ENCODE measurements at places on chromosomes 11 and 22.

DNA sequence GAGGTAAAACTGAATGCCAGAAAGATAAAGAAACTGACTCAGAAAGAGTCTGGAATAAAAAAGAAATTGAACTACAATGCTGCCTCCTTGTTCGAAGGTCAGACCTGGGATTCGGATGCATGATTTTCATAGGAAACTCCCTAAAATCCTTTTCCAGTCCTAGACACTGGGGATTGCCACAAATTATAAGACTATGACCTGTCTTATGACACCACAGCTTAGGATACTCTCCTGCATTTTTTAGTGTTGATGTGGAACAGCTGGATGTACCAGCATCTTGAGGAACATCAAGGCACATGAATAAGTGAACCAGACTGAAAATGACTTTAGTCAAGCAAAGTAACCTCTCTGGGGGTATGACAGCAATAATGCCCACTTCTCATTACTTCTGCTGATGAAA is 9.0 kb downstream of the KIRREL3 start:
- DNase-seq: no peak

GRCh38 chr22:17779286-17780115 is 5.2 kb upstream of the BID start:
- DNase-seq: no peak

DNA sequence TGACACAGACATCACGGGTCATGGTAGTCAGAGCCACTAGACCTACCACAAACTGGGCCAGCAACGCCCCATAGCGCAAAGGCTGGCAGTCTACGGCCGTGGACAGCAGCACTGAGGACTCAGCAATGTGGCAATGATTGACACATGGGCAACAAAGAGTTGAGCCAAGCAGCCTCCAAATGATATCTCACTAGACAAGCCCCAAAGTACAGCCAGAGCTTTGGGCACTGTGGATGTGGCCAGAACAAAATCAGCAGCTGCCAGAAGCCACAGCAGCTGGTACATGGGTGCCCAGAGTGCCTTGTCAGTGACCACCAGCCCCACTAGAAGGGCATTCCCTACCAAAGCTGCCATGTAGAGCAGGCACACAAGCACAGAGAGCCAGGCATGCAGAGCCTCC is 11.2 kb upstream of the UBQLNL start:
- no peak for DNase-seq

- no peak for DNase-seq
These were observed 16.8 kb upstream of the ACCSL start for GRCh38 chr11:44030996-44031395.

GRCh38 chr11:73566977-73567755 is 30.7 kb downstream of the FAM168A start:
- peak; percentile 31 for DNase-seq

- no peak for DNase-seq
These were observed 486 bp downstream of the PCNX3 start for GRCh38 chr11:65615950-65616574.

DNA sequence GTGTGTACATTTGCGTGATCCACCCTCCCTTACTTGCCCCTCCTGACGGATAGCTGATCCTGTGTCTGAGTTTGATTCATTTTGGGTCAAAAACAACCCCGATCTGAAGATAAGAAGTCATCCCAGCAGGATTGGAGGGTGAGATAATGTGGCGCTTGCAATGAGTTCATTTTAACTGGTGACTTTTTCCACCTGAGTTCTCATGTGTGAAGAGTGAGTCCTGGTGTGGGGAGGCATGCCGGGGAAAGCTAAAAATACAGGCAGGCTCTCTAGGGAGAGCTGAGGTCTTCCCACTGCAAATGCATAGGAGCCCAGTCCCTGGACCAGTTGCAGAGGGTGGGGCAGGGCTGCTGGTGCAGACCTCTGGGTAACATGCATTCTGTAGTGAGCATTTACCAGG is 35.7 kb upstream of the ELF5 start:
- DNase-seq: no peak

GRCh38 chr11:12017865-12018453 is 9.5 kb upstream of the DKK3 start:
- DNase-seq: no peak

DNA sequence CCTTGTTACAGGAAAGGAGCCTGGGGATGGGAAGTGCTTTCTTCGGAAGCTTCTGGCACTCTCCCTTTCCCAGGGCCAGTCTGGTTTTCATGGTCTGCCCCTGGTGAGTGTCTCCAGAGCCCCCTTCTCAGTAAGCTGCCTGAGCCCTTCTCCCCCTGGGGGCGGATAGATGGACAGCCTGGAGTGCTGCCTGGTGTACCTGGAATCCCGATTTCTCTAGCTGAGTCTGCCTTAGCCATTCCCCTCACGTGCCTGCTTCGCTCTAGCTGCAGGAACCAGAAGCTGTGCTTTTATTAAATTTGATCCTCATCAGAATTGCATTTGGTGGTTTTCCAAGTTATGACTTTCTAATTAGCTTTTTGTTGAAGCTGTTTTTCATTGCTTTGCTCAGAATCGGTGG is 152.9 kb upstream of the NAV2 start:
- no peak for DNase-seq

GRCh38 chr11:6618117-6619003 is 862 bp downstream of the TPP1 start:
- peak; percentile 80 for DNase-seq

GRCh38 chr22:26565181-26565580 is 24.8 kb downstream of the TPST2 start:
- no peak for DNase-seq

DNA sequence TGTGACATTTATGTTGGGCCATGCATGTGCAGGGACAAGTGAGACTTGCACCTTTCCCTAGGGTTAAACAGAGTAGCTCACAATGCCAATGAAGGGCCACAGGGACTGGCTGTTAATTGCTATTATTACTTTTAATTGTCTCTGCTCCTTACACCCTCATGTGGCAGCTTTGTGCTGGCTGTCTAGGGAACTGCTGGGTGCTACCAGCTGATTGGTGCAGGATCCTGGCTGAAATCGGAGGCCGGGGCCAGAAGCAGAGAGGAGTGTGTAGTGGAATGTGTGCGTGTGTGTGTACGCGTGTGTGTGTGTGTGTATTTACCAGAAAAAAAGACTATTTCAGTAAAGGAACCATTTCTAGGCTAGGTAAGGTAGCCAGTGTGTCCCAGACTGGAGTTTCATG is 302.5 kb downstream of the CTTN start:
- no peak for DNase-seq

- no peak for DNase-seq
These were observed 46.4 kb downstream of the IGLL5 start for GRCh38 chr22:22933807-22934542.

GRCh38 chr11:31487848-31488247 is 21.6 kb downstream of the IMMP1L start:
- peak; percentile 51 for DNase-seq

DNA sequence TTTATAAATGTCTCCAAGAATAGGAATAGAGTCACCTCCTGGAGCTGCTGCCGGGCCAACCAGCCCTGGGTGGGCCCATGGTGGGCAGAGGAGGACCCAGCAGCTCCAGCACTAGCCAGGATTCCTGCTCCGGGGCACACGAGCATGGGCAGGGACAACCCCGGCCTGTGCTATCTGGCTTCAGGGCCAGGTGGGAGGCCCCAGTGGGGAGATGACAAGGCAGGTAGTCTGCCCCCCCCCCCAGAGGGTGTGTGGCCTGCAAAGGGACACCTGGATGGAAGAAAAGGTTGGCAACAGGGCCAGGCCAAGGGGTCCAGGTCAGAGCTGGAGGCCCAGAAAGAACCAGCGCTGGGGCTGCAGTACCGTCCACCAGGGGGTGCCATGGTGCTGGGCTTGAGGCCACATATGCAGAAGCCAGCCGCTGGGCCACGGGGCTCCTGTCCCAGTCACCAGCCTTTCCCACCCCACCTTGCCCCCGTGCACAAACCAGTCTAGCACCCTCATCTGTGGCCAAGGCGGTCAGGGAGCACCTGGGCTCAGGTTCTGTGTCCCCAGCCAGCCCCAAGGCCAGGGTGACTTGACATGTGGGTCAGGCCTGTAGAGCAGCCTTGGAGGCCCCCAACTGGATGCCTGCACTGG is 3.4 kb downstream of the TSPAN32 start:
- peak; percentile 67 for DNase-seq

DNA sequence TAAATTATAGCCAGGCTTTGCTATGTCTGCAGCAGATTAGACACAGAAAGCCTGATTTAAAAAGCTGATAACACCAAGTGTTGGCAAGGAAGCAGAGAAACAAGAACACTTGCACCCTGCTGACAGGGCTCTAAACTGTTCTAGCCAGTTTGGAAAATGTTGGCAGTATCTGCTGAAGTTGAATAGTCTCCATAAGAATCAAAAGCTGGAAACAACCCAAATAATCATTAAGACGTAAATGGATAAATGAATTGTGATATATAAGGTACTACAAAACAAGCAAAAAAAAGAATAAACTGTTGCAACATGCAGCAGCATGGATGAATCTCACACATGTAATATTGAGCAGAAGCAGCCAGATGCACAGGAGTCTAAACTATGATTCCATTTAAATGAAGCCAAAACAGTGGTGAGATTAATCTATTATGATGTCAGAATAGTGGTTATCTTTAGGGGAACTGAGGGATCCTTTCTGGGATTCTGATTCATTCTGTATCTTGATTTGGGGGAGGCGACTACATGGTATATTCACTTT is 40.4 kb upstream of the ADORA2A start:
- DNase-seq: no peak

- no peak for DNase-seq
These were observed 27.8 kb downstream of the CEP295 start for GRCh38 chr11:93689240-93689639.

DNA sequence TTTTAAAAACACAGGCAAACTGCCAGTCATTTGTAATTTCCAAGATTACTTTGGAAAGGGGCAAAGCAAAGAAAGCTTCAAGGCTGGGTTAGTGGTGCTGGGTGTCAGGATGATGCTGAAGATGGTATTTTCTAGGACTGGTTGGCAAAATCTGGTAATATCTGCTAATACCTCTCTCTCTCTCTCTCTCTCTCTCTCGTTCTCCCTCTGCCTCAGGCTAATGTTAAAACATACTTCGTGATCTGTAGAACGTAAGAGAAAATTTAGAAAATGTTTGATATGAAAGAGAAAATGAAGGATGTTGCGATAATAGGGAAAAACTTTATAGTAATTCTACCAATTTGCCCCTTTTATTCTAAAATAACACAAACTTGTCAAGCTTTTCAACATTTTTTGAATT is 9.4 kb upstream of the LGR4 start:
- DNase-seq: no peak

DNA sequence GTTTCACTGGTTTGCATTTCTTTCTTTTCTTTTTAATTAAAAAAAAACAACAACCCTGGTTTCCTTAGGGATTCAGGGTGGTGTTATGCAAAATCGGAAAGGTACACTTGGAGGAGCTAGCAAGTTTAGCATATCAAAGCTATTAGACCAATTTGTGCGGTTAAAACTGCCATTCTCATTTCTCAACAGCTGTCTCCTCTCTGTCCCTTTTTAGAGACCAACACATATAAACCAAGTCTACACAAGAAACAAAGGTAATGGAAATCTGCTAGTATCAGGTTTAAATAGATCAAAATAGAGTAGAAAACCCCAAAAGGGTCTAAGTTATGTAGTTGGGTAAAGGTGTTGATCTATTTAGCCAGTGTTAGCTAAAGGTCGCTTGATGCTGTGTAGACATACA is 1.7 kb upstream of the SESN3 start:
- DNase-seq: no peak

DNA sequence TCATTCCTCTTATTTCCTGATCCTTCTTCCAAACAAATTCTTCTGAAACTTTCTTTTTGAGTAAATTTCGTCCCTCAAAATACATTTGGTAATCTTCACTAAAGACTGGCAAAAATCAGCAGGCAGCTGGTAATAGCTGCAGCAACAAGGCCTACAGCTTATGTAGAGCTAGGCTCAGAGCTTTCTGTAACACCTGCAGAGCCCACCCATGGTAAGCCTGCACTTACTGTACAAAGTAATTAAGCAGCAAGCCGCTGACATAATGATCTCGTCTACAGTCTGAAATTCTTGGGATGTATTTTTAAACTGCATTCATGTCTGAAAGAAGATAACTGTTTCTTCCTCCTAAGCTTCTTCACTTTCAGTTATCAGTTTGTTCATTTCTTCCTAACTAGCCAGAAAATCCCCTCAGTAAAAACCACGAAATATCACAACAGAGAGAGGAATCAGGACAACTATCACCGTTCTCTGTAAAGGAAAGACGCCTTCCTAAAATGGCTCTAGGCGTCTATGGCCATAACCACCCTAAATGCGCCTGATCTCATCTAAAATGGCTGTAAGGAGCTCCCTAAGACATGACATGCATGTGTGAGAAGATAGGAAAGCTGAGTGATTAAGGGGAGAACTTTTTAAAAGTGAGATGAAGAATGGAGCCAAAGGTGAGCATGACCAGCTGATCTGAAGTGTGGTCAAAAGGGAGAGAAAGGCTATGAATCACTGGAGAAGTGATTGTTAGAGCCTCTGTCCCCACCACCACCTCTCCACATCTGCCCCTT is 56.2 kb downstream of the DENND5A start:
- DNase-seq: no peak

DNA sequence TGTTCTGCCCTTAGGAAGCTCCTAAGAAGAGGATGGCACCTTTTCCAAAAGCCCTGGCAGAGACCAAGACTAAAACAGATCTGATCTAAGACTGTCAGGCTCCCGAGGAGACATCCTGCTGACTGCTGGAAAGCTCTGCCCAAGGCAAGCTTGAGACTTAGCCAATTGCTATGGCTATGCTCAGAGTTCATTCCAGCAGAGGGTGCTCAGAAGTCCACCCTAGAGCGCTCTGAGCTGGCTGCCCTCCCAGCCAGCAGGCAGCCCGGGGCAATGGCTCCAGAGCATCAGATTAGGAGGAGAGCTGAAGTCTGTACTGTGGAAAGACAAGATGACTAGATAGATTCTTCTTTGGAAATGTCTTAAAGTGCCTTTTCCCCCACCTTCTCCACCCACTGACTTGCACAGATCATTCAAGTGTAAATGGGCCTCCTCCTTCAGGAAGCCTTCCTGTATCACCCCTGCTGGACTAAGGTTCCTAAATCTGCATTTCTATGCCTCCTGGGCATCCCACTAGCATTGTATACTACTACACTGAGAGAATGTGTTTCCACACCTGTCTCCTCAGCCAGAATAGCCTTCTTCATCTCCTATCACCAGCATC is 23.4 kb downstream of the LRRC55 start:
- DNase-seq: peak; percentile 14

GRCh38 chr22:37267661-37268413 is 14.5 kb upstream of the CYTH4 start:
- DNase-seq: no peak

- DNase-seq: no peak
These were observed 8.2 kb upstream of the PC start for GRCh38 chr11:66966351-66966750.

DNA sequence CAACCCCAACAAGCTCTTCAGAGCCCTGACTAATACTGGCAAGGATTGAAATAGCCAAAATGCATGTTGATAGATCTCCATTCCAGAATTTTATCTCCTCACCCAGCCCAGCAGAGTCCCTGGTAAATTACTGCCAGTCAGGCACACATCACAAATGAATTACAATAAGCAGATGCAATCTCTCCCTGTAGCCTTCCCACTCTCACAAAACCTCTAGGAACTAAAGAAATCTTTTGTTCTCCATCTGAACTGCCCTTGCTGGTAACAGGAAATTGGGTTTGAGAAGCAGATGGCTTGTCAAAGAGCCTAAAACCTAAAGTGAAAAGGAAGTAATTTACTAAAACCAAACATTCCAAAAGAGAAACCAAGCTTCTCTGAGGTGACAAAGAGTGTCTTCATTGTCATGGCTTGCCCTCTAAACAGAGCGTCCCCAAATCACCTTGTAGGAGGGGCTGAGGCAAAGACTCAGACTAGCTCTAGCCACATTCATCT is 59.5 kb downstream of the FAM168A start:
- no peak for DNase-seq

All from brain microvascular endothelial cell (primary cell).